Lung (tissue), 17 donors: ENCODE measurements at places on chromosomes 6 and 20. TPM values are rescaled to one million over a fixed set of nuclear protein-coding genes. Genes with fewer than 3 reads are reported as not detected.

- H3K27ac ChIP-seq = no peak overlapping the region
- no peaks in the 10 kb centered on the region for H3K4me1 ChIP-seq
- H3K36me3 ChIP-seq = no peaks in the 10 kb centered on the region
- no peak overlapping the region for H3K4me3 ChIP-seq
- DNase-seq = no peak
- no peaks in the 10 kb centered on the region for H3K27me3 ChIP-seq
Measured at GRCh38 chr6:167200806-167201205, 43.0 kb upstream of the GPR31 start.

The SCUBE3 gene
- total RNA-seq = 2.1 TPM

The OR2J3 gene
- total RNA-seq = 0.06 TPM

DNA sequence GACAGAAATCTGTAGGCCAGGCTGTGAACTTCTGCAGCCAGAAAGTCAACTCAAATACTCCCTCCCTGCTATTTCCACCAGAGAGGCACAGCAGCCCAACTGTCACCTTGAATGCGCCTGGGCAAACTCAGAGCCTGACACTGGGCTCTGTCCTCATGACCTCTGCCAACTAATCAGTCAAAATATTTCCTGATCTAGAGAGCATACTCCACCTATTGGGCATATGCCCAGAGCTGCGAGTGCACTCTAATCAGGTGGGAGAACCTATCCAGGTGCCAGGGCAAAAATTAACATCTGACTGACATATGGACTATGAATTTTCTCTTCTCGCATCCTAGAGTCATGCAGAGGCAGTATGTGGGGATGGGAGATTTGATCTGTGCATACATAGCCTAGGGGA, 406.3 kb upstream of the RUNX2 start:
- H3K27me3 ChIP-seq = no peaks in the 10 kb centered on the region
- H3K27ac ChIP-seq = no peak overlapping the region
- DNase-seq = no peak
- H3K4me1 ChIP-seq = peaks cover 4% of the 10 kb centered on the region
- H3K4me3 ChIP-seq = no peak overlapping the region

- no peaks in the 10 kb centered on the region for H3K36me3 ChIP-seq
- DNase-seq = no peak
- no peak overlapping the region for H3K4me3 ChIP-seq
- H3K27ac ChIP-seq = no peak overlapping the region
- no peaks in the 10 kb centered on the region for H3K27me3 ChIP-seq
Measured at GRCh38 chr20:8951164-8951563, 117.7 kb upstream of the PLCB4 start.
